T-helper 22 cell (primary cell): ENCODE measurements at places on chromosomes 16 and 17.

GRCh38 chr16:29978081-29978480 lies 4.4 kb downstream of the TAOK2 start:
- no peak for DNase-seq

DNA sequence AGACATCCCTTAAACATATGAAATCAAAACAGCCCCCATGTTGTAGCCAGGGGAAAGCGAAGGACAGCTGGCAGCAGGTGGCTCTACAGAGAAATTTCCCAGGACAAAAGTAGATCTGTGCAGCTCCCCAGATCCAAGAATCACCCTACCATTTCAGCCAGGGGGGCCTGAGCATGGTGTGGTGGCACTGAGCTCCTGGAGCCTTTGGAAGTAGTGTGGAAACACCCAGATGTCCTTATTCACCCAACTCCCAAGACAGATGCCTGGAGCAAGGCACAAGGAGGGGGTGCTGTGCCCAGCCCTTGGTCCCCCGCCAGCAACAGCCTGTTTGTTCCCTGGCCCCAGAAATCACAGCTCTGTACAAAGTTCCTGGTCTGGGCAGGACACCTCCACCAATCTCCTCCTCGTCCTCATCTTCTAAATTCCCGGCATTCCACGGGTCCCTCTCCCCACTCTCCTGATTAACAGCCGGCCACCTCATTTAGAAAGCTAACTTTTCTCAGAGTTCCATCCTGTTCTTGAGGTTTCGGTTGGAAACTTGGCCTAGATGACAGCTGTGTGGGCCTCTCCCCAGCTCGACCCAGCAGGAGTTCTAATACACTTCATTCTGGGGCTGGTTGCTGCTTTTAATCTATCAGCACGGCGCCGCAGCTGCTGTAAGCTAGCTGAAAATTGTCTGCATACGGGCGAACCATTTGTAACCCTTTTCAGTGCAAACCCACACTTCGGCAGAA lies 191.1 kb downstream of the C16orf78 start:
- no peak for DNase-seq

GRCh38 chr17:16258901-16259300 lies 41.9 kb downstream of the PIGL start:
- DNase-seq: no peak

- DNase-seq: no peak
Observed at GRCh38 chr17:38334480-38335364, 9.0 kb downstream of the GPR179 start.

DNA sequence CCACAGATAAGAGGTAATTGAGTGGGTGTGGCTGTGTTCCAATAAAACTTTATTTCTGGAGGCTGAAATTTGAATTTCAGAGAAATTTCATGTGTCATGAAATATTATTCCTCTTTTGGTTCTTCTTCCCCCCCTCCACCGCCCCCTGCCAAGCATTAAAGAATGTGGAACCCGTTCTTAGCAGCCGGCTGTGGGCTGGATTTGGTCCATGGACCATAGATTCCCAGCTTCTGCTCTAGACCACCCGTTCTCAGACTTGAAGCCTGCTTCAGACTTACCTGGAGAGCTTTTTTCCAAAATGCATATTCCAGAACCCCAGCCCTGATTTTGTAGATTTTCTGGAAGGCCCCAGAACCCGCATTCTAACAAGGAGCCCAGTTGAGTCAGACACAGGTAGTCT lies 15.1 kb upstream of the LASP1NB start:
- DNase-seq: no peak

GRCh38 chr17:49705254-49705653 lies 2.5 kb downstream of the SLC35B1 start:
- DNase-seq: no peak

DNA sequence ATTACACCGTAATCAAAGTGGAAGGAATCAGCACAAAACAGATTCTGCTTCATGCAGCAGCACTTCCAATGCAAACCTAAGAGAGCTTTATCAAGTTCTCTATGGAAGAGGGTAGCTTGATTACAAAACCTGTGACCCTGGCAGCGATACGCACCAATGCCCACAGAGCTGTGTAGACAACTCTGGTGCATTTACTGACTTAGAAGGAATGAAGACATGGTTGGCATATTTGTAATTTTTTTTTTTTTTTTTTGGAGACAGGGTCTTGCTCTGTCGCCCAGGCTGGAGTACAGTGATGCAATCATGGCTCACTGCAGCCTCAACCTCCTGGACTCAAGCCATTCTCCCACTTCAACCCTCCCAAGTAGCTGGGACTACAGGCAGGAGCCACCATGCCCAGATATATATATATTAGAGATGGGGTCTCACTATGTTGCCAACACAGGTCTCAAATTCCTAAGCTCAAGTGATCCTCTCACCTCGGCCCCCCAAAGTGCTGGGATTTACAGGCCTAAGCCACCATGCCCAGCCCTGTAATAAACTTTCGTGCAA lies 49.4 kb downstream of the XPO6 start:
- DNase-seq: no peak

DNA sequence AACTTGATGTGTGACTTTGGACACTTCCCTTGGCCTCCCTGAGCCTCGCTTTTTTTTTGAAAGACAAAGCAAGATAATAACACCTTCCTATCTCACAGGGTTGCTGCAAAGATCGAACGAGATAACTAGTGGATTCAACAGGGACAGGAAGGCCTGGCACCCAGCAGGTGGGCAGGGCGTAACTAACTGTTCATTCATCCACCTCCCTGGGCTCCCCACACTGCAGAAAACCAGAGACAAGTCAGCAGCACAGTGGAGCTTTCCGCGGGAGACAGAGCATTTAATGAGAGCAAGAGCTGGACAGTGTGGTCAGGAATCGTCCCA lies 28.7 kb downstream of the SLC13A5 start:
- no peak for DNase-seq

DNA sequence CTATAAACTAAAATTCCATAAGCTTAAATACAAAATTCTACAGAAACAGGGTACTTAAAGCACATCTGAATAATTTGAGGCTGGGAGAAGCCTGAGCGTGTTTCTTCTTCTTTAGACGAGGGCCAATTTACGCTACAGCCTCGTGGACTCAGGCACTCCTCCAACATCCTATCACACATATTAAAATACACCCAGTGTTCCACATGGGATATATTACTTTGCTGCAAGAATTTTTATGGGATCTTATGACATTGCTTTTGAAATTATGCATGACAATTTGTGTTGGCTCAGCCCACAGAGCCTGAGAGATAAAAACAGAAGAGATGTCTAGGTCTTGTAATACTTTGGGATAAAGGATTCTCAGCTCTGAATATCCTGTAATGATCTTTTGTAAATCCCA lies 3.5 kb upstream of the TANGO6 start:
- DNase-seq: no peak

DNA sequence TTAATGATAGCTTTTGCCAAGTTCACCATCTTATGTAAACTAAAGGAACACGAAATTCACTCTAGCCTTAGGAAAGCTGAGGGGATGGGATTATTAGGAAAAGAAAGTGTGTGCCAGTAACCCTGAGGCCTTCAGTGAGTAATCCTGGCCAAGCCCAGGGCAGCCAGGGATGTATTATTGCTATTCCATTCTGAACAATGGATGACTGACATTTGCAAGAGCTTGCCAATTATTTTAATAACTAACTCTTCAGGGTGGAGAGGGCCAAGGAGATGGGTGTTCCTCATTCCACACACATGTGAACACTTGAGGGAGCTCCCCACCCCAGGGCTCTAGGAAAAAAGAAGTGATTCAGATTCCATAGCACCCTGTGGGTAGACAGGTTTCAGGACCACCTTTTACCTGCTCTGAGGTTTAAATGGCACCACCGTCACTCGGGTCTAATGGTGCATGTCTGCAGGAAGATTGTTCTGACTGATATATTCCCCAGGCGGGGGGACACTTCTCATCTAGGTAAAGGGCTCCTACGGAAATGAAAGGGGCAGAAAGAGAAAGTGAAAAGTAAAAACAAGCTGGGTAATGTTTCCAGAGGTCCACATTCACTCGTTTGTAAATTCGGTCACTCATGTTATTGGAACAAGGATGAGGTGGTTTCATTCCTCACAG lies 41.5 kb downstream of the TK2 start:
- DNase-seq: no peak

- no peak for DNase-seq
Observed at GRCh38 chr17:58172369-58173071, 5.7 kb downstream of the OR4D2 start.

DNA sequence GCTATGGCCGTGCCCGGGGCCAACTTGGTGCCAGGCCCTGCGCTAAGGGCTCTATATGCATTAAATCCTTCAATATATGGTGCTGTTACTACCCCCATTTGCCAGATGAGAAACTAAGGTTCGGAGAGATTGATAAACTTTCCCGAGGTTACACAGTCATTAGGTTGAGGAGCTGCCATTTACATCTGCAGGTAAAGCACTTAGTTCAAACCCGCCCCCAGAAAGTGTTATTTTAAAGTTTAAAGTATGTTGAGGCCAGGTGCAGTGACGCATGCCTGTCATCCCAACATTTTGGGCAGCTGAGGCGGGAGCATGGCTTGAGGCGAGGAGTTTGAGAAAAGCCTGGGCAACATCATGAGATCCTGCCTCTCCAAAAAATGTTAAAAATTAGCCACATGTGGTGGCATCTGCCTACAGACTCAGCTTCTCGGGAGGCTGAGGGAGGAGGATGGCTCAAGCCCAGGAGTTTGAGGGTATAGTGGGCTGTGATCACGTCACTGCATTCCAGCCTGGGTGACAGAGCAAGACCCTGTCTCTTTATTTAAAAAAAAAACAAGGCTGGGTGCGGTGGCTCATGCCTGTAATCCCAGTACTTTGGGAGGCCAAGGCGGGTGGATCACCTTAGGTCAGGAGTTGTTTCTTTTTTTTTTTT lies 264.7 kb downstream of the PARN start:
- no peak for DNase-seq

DNA sequence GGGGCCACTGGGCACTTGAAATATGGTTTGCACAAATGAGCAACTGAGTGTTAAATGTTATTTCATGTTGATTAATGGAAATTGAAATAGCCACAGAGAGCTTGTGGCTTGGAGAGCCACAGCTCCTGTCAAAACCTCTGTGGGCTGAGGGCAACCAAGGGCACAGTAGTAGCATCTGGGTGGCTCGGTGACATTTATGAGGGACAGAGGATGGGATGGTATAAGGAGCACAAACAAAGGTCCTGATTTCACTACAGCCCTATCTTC lies 215.9 kb downstream of the SOX9 start:
- no peak for DNase-seq

DNA sequence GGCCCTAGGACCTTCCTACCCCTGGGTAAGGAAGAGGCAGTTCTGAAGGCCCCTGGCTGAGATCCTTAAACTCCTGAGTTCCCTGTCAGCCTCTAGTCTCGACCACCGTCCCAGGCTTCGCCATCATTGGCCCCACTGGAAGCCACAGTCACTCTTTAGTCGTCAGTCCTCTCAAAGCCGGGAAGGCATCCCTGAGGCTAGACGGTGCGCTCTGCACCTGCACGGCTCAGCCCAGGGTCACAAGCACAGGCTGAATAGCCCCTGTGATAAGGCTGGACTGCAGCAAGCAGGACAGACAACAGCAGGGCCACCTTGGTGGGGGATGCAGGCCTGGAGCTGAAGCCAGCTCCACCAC lies 3.3 kb upstream of the HEXIM1 start:
- no peak for DNase-seq

- no peak for DNase-seq
Observed at GRCh38 chr16:50516890-50517289, 31.3 kb upstream of the NKD1 start.

GRCh38 chr16:73011926-73012325 lies 36.0 kb downstream of the ZFHX3 start:
- no peak for DNase-seq

GRCh38 chr16:20930365-20930690 lies 29.8 kb downstream of the LYRM1 start:
- DNase-seq: no peak

- DNase-seq: no peak
Observed at GRCh38 chr16:57244463-57244766, 644 bp upstream of the ARL2BP start.

DNA sequence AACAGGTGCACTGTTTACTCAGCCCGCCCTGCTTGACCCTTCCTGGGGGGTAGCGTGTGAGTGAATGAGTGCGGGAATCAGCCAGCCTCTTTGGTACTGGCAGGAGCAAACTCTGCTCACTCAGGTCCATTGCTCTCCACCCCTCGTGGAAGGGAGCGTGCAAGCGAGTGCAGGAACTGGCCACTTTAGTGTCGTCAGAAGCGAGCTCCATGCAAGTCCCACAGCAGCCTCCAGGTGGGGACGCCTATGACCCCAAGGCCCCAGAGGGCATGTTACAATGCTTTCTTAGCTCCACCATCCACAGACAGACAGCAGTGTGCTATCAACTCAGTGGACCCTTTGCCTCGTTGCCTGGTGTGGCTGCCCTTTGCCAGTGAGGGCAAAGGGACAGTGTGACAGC lies 1025.1 kb upstream of the CDH8 start:
- DNase-seq: no peak

DNA sequence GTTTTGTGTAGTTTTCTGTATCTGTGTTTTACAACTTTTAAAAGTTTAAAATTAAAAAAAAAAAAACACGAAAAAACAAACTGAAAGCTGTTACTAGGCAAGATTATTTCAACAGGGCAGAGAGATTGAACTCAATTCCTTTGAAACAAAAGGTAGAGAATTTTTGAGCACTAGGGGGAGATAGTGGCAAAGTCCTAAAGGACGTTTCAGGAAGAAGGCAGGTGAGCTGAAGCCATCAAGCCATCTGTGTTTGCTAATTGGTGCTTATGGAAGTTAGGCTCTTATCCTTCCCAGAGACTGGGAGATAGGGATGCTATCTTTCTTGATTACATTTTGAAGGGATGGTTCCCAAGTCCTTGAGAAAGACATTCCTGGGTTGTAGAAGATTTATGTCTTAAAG lies 70.6 kb upstream of the CLEC3A start:
- no peak for DNase-seq

DNA sequence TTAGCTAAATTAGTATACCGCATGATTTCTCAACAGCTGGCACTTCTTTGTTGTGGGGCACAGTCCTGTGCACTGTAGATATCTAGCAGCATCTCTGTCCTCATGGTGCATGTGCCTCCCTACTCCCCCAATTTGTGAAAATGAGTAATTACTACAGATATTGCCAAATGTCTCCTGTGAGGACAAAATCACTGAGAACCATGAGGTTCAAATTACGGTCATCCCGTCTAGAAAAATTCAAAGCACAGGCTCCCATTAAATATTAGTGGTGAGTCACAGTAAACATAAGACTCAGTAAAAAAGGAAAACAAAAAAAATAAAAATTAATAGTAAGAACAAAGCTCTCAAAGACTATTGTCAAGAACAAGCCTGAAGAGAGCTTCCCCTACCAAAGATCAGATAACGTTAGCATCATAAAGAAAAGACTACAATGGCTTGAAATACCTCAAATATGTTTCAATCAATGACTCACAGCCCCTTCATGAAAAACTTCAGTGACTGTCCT lies 57.8 kb downstream of the STH start:
- no peak for DNase-seq

GRCh38 chr17:12994341-12995074 lies 23.3 kb downstream of the ELAC2 start:
- DNase-seq: no peak
